Thoracic aorta (tissue), 2 donors: ENCODE measurements at places on chromosomes 16 and 17. TPM values are rescaled to one million over a fixed set of nuclear protein-coding genes. Genes with fewer than 3 reads are reported as not detected.

DNA sequence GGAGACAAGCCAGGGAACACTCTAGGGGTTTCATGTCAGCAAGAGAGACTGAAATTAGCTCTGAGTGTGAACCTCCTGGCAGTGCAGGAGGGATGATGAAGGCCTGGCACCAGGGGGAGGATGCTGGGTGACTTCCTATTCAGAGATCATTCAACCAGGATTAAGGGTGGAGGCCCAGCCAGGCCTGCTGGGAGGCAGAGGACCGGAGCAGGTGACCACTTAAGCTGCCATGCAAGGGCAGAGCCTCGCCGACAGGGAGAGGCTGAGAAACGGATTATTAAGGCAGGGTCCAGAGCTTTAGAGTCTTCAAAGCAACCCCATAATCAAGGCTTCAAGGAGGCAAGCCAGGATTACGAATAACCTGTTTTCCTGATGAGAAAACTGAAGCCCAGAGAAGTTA lies 10.6 kb upstream of the SRCIN1 start:
- no peaks in the 10 kb centered on the region for H3K4me1 ChIP-seq
- no peak for DNase-seq
- no peaks in the 10 kb centered on the region for H3K27me3 ChIP-seq
- H3K27ac ChIP-seq: no peak overlapping the region
- no peak overlapping the region for H3K4me3 ChIP-seq

The KCNH6 gene
- not detected for total RNA-seq

GRCh38 chr16:73048292-73049080 lies 558 bp upstream of the ZFHX3 start:
- H3K27me3 ChIP-seq: no peaks in the 10 kb centered on the region
- no peaks in the 10 kb centered on the region for H3K36me3 ChIP-seq
- DNase-seq: no peak
- peak overlapping the region; percentile 95 for H3K27ac ChIP-seq

The E4F1 gene
- 50.2 TPM for total RNA-seq

DNA sequence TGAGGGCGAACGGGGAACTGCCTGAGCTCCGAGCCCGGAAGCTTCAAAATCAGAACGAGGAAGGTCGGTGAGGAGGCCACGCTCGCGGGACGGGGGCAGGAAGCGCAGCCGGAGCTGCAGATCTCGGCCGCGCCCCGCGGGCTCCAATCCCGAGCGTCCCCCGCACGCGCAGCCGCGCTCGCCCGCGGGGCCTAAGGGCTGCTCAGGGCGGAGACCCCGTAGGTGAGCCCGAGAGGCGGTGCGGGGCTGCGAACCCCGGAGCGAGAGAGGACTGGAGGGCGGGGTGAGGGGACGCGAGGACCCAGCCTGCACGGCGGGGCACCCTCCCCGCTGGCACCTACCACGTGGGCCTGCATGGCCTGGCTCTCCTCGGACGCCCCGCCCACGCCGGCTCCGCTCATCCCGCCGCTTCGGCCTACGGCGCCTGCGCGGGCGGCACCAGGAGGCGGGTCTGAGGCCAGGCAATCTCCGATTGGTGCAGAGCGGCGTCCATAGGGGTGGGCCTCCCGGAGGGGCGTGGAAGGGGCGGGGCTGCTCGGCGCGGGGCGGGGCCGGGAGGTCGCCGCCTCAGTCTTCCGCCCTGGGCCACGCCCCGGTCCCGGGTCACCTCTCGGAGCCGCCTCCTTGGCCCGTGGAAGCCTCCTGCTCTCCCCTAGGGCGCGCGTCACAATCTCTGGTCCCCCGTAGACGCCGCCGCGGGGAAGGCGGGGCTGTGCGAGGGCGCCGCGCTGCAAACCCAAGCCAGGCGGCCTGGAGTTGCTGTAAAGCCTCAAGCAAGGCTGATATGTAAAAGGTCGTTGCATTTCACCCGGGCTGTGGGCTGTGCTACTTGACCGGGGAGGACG lies 27.8 kb upstream of the METRNL start:
- no peaks in the 10 kb centered on the region for H3K27me3 ChIP-seq
- H3K27ac ChIP-seq: peak overlapping the region; percentile 63
- peak; percentile 90 for DNase-seq
- no peaks in the 10 kb centered on the region for H3K36me3 ChIP-seq

- H3K27ac ChIP-seq: no peak overlapping the region
- peaks cover 41% of the 10 kb centered on the region for H3K36me3 ChIP-seq
- DNase-seq: no peak
- H3K4me3 ChIP-seq: no peak overlapping the region
- H3K27me3 ChIP-seq: no peaks in the 10 kb centered on the region
- peaks cover 30% of the 10 kb centered on the region for H3K4me1 ChIP-seq
Observed at GRCh38 chr17:28906706-28907438, 4.0 kb upstream of the DHRS13 start.

- peak overlapping the region; percentile 24 for H3K27ac ChIP-seq
- no peaks in the 10 kb centered on the region for H3K27me3 ChIP-seq
- no peak for DNase-seq
- H3K36me3 ChIP-seq: peaks cover 7% of the 10 kb centered on the region
- H3K4me1 ChIP-seq: peaks cover 12% of the 10 kb centered on the region
Observed at GRCh38 chr17:16013943-16014407, 14.4 kb downstream of the TTC19 start.

DNA sequence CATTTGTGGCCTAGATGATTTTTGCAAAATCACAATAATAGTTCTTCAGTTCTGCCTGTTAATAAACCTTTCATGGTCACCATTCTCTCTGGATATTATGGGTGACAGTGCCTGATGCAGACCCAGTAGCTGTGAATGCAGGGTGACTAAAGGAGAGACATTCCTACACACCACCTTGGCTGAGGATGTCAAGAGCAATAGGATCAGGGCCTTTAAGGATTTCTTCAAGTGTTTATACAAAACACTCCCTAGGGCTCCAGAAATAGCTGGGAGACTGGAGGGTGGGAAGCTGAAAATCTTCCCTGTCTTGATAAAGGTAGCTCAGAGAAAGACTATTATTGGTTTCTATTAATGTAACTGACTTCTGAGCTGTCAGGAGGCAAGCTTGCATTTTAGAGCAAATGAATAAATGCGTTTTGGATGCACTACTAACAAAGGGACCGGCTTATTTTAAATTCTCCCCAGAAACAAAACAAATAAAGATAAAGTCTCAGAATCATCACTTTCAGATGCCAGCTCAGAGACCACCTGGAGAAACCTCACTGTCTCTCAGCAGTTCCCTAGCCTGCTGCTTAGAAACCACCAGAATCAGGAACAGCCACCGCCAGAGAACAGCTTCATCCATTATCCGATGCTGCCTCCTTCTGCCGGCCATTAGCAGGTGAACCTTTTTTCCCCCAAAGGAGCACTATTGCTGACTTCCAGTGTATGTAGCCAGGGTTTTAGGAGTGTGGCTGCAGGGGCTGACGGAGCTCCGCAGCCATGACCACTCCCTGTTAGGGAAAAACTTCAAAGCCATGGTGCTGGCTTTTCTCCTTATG lies 171.4 kb upstream of the DYNLRB2 start:
- no peak overlapping the region for H3K4me3 ChIP-seq
- no peaks in the 10 kb centered on the region for H3K4me1 ChIP-seq
- no peak overlapping the region for H3K27ac ChIP-seq
- no peak for DNase-seq
- H3K36me3 ChIP-seq: no peaks in the 10 kb centered on the region

The SLC52A1 gene
- total RNA-seq: not detected

- no peaks in the 10 kb centered on the region for H3K27me3 ChIP-seq
- DNase-seq: peak; percentile 93
- H3K4me3 ChIP-seq: peak within 1 kb of the TSS; percentile 77
- peaks cover 19% of the 10 kb centered on the region for H3K4me1 ChIP-seq
- H3K27ac ChIP-seq: peak within 1 kb of the TSS; percentile 83
- H3K36me3 ChIP-seq: peaks cover 14% of the 10 kb centered on the region
Observed at GRCh38 chr16:2911638-2912329, at the start of gene FLYWCH1. Gene FLYWCH1 (plus strand): TSS chr16:2911931. CDS start chr16:2929686, 17,755 bp downstream.
